ENCODE measurements at places on chromosomes 3 and 15.
A peak's percentile ranks its signal among the peaks of the same experiment; 100 is the strongest.

DNA sequence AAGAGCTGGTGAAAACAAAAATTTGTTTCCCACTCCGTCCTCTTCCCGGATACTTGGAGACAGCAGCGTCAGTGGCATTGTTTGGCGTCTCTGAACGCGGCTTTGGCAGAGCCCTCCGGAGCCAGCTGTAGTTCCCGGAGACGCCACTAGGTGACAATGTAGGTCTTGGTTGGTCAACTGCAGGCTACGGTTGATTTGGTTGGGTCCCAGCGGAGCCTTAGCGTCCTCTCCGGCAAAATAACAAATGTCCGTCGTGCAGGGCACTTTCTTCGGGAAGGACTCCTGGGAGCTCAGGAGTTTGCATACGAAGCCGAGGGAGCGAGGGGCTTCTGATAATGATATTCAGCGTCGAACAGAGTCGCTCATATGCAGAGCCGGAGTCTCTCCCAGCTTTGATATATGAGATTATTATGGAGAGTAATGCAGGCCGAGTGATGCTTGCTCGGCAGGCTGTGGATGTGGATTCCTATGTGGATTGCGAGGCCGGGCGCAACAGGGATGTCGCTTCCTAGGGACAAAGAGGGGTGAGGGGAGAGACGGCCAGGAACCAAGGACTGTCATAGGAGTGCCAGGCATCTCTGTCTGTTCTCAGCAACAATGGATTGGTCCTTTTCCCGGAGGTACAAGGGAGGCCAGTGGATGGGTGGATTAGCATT, 74.8 kb downstream of the IL20RB start:
- DNase-seq, result peak; percentile 75

DNA sequence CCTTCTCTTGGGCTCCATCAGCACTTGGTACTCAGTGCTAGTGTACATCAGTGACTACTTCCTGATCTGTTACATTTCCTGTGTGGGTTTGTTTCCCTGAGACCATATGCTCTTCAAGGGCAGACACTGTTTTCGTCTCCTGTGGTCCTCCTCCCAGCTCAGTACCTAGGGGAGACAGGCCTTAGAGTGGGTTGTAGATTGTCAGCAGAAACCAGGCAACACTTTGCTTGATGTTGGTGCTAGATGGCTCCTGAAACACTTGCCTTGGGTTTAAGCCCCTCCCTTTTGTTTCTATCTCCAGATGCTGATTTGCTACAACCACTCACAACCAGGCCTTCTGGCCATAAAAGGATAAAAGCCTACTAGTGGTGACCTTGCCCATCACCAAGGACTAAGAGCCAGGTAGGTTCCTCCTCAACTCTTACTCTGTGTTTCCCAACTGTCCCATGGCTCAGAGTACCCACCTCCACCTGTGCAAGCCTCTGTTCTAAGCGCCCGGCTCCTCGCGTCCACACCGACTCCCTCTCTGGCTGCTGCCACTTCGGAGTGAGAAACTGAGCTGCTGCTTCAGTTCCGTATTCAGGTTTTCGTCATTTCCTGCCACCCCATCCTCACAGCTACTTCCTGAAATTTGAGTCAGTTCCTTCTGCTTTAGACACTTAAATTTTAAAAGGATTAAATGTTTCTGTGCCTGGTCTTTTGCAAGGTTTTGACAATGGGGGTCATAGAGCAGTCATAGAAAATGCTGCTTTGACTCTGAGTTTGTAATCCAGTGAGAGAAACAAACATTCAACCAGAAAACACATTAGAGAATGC, at the start of gene HCLS1:
Gene HCLS1, minus strand, starts transcription at position 548 of the 816 bp plus-strand sequence. CDS start 2,556 bp downstream, outside the sequence.
- peak; percentile 58 for DNase-seq

- no peak for DNase-seq
Observed at GRCh38 chr15:61682891-61683735, 377.1 kb downstream of the VPS13C start.

- no peak for DNase-seq
Observed at GRCh38 chr3:46536758-46537157, 29.3 kb downstream of the LRRC2 start.

DNA sequence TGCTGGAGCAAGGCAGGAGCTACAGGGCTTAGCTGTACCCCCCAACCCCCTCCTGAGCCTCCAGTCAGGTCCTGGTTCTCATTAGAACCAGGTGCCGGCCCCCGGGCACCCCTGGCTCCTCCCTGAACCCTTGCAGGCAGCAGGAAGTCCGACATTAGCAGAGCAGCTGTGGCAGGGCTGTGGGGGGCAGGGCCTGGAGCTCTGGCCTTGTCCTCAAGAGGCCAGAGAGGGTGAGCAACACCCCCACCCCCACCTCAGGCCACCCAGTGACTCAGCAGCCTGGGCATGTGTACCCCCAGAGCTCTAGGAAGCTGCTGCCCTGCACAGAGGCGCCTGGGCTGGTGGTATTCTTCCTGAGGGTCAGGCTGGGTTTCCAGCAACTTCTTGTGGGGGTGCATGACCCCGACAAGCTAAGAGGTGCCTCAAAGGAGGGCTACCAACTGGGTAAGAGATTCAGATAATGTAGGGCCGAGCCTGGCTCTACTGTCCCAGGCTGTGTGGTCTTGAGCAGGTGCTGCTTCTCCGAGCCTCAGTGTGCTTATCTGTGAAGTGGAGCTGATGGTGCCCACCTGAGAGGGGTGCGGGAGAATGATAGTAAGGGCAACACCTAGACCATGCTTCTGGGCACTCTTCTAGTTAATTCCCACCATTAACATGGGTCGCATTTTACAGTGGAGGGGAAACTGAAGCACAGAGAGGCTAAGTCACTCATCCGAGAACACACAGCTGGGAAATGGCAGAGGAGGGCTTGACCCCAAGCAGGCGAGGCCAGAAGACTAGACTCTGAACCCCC, 16.0 kb downstream of the H1-8 start:
- DNase-seq, result no peak

DNA sequence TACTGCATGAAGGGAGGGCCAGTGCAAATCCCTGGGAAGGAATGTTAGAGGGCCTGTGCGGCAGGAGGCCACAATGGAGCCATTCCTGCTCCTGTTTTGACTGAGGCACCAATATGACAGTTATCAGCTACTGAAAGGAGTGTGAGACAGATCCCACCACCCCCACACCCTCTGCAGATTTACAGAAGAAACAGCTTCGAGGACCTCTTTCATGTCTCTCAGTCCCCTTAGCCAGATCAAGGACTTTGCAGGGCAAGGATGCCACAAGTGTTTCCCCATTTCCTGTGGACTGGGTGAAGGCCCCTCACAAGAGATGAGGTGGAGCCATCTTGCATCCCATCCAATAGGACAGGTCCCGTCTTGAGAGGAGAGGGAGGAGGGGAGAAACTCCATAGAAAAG, 48.5 kb upstream of the RASGRP1 start:
- no peak for DNase-seq
